SW 1271 (cell line): ENCODE measurements at places on chromosomes 5 and 9.

DNA sequence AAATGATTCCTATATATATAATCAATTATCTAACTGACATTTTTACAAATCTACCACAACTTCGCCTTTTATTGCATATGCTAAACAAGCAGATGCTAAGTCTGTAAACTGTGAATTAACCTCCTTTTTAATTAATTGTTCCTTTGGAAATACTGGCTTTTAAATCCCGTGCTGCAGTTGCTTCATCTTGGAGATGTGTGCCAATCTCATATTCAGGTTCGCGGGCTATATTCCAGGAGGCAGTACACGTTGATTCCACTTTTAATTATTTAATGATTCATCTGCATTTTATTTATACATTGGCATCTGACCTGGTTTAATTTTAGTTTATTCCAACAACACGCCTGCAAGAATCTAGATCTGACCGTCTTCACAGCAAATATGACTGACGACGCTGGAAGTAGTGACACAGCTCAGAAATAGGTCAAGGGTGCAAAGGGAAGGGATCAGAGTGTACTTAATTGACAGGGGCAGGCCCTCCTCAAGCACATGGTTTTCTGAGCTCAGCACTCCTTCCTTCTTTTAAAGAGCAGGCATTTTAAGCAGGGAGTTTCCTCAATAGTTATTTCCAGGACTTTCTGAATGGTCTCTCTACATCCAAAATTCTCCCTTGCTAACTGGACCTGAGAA lies 125.2 kb downstream of the GLIS3 start:
- no peak for DNase-seq

DNA sequence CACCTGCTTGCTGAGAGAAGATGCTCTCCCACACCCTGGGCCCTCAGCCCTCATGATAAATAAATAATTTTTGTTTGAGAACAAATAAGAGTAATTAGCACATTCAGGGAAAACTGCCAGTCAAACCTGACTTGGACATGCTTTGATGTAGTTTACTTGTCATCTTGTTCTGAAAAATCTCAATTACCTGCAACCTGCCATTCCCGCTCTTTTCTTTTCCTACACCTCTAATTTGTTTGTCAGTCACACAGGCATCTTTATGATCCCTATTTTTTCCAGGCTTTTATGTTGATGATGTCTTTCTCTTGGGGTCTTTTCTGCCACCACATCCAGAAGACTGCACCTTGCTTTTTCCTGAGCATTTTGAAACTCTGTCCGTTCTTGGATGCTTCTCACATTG lies 28.6 kb upstream of the TGFBI start:
- DNase-seq, result no peak

DNA sequence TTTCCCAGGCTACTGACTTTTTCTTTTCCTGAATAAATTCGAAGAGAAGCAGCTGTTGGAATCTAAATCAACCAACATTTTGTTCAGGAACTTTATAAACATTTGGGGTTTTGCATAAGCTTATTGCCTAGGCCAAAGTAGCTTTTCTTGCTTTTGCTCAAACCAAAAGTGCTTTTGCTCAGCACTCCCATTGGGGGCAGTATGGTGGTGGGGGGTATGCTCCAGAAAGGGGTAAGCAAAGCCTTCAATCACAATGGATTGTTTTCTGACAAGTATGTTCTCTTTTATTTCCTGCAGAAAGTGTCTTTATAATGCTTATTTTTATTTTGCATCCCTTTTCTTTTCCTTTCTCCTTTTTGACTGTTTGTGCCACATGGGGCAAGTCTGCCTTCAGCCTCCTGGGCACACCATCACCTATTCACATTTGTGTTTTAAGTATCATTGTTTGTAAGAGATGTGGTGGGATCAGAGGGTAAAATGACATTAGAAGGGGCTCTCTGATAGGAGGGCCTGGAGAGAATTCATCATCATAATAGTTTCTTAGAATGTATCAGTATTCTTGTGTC lies 86.0 kb downstream of the PRDM6 start:
- no peak for DNase-seq

GRCh38 chr5:58767104-58767503 lies 184.2 kb downstream of the RAB3C start:
- DNase-seq, result no peak

GRCh38 chr5:77210091-77210963 lies at the start of gene PDE8B:
PDE8B (plus strand) TSS chr5:77210680; CDS start chr5:77210926, 246 bp downstream.
- no peak for DNase-seq

DNA sequence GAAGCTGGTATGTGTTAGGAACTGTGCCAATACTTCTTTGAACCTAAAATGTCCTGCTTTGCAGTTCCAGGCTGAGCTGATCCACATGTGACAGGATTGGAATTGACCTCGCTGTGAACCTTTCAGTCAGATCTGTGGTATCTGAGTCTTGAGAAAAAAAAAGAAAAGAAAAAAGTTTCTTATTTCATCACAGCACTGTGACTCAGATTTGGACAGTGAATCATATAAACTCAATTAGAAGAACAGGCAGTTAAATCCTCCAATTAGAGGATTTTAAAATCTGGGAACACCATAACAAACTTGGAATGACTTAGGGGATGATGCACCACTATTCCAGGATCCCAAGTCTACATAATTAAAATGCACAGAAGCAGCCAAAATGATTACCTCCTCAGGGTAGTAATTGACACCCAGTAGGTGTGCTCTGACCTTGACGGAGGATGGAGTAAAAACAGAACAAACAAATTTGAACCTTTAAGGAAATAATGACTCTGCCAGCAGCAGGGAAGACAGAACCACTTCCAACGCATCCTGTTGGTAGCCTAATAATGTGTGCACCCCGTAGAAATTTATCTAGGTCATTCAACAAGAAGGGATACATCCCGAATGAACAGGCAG lies 57.8 kb upstream of the RAI14 start:
- peak; percentile 92 for DNase-seq

DNA sequence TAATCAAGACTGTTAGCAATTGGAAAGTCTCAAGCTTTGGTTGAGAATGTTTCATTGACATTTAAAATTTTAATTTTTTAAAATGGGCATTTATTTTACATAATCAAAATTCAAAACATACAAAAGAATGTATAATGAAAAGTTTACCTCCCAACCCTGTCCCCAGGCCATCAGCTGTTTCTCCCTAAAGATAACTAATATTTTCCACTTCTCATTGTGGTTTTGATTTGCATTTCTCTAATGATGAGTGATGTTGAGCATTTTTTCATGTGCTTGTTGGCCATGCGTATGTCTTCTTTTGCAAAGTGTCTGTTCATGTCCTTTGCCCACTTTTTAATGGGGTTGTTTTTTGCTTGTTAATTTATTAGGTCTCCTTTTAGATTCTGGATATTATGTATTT lies 11.4 kb upstream of the MACIR start:
- DNase-seq, result no peak

- no peak for DNase-seq
These were observed 27.1 kb downstream of the NKD2 start for GRCh38 chr5:1035421-1036405.

GRCh38 chr5:58842852-58843251 lies 260.0 kb downstream of the RAB3C start:
- DNase-seq, result no peak

DNA sequence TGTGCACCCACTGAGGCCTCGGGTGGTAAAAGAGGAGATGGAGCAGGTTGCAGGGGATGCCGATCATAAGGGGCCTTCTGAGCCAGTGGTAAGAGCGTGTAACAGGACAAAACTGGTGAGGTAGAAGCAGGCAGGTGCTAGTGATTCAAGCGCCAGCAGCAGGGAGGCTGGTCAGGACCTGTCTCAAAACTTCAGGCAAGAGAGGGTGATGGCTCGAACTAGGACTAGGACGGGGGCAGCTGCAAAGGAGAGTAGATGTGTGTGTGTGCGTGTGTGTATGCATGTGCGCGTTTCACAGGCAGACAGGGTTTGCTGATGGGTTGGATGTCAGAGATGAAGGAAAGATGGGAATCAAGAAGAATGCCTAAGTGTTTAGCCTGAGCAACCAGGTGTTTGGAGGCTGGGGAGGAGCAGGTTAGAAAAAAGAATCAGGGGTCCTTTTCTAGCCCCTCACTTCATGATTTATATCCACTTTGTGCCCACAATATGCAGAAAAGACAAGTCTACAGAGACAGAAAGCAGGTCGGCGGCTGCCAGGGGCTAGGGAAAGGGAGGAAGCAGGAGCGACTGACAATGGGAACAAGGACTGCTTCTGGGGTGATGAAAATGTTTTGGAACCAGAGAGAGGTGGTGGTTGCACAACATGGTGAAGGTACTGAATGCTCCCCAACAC lies 15.2 kb downstream of the HRH2 start:
- DNase-seq, result no peak

- DNase-seq, result no peak
These were observed 99.4 kb downstream of the MTREX start for GRCh38 chr5:55407059-55407684.

DNA sequence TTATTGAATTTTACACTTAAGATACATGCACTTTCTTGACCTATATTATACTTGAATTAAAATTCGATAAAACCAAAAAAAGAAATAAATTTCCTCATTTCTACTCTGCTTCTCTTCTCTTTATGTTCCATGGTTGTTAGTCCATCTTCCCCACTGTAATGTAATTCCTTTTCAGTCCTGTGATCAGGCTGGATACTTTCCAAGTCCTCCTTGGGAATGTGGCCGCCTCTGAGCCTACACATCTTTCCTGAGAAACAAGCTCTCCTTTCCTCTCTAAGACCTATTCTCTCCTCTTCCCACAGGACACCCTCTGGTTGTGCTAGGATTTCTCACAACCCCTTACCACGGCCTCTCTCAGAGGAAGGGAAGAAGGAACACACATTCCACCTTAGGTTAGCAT lies 285.1 kb downstream of the DNAH5 start:
- no peak for DNase-seq

DNA sequence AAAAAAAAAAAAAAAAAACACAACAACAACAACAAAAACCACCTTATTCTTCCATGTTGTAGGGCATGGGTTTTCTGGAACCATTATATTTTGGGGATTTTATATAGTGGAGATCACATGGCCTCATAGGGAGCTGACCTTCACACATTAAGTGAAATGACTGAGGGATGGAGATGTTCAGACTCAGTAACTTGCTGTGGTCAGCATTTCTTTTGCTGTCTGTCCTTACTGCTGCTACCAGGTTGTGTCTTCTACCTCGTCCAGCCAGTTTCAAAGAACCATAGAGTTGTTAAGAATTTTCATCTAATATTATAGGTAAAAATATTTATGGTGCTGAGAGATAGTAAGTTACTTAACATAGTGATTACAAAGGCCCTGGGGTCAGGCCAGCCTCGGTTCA lies 107.6 kb downstream of the PDE8B start:
- DNase-seq, result no peak

GRCh38 chr9:110864011-110864410 lies 174.3 kb downstream of the LPAR1 start:
- no peak for DNase-seq

DNA sequence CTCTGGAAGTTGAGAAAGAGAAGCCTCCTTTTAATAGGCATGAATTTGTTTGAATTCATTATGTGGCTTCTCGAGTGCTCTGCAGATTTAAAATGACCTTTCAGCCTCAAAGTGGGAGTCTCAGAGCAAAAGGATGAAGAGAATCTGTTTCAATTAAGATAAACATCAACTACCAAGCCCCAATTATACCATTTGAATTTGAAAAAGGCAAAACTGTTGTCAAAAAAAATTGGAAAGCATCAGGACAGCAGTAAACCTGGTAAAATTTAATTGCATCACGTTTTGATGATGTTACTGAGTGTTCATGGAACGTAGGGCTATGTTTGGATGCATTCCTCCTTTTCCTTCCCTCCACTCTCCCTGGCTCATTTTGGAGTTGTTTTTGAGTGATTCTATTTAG lies 637.2 kb downstream of the PDE4D start:
- DNase-seq, result no peak

- peak; percentile 86 for DNase-seq
These were observed 9.5 kb upstream of the NFIL3 start for GRCh38 chr9:91433180-91433579.
